ENCODE measurements at places on chromosomes 11 and 22.

DNA sequence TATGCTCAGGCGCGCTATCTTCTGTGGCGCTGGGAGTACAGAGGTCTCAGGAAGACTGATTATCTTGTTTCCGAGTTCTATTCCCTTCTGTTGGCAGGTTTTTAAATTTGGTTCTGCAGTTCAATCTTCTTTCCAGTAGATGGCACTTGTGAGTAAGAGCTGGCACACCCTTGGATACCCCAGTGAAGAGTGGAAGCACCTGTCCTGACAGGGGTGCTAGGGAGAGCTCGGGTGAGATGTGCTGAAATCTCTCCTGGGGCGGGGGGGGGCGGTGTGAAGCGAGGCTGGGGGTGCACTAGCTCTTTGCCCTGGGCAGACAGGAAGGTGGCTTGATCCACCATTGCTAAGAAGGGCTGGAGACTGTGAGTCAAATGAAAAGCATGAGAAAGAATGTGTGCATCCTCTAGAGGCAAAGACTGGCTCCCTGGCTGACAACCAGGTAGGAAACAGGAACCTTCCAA is 679.9 kb upstream of the CCDC179 start:
- DNase-seq, result no peak

GRCh38 chr22:39223091-39223710 is 21.6 kb downstream of the PDGFB start:
- DNase-seq, result no peak

- no peak for DNase-seq
Observed at GRCh38 chr11:125916683-125917347, 12.5 kb downstream of the DDX25 start.

GRCh38 chr11:120467627-120468026 is 43.9 kb upstream of the GRIK4 start:
- DNase-seq, result no peak

GRCh38 chr11:34891611-34892010 is 24.6 kb downstream of the APIP start:
- no peak for DNase-seq

DNA sequence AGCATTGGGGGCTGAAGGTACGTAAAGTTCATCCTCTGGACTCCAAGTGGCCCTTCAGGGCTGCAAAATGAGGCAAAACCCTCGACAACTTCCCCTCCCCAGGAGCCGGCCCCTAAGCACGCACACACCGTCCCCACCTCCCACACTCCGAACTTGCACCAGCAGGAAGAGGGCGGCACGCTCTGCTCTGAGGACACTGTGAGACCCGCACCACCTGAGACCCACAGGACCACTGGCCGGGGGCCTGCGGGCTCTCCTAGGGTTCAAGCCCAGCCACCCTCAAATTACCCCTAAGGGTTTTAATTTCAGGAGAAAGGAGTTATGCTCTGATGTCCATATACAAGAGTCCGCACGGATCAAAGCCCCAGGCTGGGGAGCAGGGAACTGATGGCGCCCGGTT is 49.7 kb upstream of the BID start:
- no peak for DNase-seq

- DNase-seq, result no peak
Observed at GRCh38 chr11:67060111-67060522, 3.5 kb downstream of the RHOD start.

DNA sequence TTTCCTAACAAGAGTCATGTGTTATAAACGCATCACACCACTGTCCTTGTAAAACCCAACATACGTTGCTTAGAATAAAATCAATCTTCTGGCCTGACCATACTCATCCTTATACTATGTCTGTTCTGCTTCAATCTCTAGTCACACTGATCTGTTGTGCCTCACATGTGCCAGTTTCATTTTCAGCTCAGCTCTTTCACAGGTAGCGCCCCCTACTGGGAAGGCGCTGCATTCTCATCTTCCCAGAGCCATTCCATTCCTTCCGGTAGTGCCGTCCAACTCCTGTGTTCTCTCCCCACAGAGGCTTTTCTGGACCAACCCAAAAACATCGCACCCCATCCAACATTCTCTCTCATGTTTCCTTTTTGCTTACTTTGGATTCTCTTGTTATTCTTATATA is 22.2 kb downstream of the CASP5 start:
- no peak for DNase-seq

DNA sequence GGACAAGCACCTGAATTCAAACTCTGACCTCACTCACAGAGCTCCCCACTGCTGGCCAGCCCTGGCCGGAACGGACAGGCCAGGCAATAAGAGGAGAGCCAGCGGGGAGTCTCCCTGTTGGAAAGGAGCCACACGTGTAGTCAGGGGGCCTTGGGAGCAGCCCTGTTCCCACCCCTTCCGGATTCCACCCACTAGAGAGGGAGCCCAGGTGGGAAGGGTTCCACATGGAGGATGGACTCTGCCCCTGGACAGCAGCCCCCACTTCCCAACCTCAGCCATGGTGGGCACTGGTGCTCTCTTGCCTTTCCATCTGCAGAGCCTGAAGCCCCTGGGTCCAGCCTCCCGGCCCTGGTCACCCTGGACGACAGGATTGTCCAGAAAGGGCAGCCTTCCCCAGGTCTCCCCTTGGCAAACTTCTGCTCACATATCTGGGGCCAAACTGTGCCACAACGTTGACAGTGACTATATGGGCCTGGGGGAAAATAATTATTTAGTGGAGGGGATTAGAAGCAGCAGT is 7.5 kb upstream of the APOBEC3A start:
- no peak for DNase-seq

- DNase-seq, result no peak
Observed at GRCh38 chr11:117876059-117876340, 458 bp downstream of the FXYD6 start.

DNA sequence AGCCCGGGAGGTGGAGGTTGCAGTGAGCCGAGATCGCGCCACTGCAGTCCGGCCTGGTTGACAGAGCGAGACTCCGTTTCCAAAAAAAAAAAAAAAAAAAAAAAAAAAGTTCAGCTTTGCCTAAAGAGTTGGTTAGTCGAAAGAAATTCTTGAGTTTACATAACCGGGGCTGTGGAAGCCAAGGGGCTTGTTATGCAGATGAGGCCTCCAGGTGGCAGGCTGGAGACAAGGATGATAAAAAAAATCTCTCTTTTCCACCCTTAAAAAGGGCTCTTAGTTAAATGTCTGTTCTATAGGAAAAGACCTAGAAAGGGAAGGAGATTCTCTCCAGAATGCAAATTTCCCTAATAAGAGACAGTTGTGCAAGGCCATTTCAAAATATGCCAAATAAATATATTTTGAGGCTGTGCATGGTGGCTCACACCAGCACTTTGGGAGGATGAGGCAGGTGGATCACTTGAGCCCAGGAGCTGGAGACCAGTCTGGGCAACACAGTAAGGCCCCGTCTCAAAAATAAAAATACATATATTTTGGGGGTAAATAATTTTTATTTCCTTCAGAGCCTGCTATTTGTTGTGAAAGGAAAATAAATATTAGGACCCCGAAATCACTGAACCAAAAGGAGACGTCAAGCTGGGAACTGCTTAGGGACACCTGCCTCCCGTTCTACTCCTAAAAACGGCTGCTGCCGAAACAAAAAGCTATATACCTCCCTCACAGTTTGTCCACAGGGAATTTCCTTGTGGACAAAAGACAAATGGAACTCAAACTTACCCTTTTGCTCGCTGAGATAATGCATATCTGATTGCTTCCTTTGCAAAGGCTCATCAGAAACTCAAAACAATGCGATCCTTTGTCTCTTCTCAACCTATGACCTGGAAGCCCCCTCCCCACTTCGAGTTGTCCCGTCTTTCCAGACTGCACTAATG is 2.4 kb upstream of the IFITM2 start:
- DNase-seq, result no peak

GRCh38 chr11:109739379-109739778 is 317.4 kb downstream of the C11orf87 start:
- DNase-seq, result no peak

- DNase-seq, result no peak
Observed at GRCh38 chr22:18021431-18021830, 2.9 kb downstream of the MICAL3 start.

- no peak for DNase-seq
Observed at GRCh38 chr22:44289414-44290171, 23.2 kb downstream of the SHISAL1 start.

DNA sequence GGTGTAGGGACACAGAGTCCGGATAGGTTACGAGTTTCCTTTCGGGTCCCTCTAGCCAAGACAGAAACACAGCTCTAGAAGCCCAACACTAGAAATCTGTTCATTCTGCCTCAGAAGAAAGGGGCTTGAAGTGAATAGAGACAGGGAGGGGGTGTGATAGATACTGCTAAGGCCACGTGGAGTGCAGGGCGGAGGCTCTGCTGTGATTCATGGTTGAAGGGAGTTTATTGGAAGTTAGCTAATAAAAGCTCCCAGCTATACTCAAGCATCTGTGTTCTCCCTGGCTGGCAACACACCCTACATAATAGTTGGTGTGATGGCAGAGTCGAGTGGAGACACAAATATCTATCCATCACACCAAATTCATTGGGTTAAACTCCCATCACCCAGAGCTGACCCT is 337.4 kb downstream of the CADM1 start:
- no peak for DNase-seq

GRCh38 chr22:22180738-22181285 is 63.8 kb upstream of the VPREB1 start:
- DNase-seq, result no peak

DNA sequence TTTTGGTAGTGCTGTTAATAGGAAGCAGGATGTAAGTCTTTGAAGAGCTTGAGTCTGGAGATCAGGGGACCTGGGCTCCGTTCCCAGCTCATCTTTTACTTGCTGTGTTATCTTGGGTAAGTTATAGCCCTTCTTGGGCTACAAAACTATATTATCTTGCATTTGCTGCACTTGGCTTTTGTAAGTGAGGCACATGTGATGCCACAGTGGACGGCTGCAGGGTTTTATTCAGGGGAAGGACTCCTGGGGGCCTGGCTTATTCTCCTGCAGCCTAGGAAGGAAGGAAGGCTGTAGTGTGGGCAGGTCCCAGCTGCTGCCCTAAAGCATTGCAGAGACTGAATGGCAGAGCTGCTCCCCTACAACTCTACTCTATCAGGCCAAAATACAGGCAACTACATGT is 6.4 kb downstream of the CD82 start:
- DNase-seq, result no peak

DNA sequence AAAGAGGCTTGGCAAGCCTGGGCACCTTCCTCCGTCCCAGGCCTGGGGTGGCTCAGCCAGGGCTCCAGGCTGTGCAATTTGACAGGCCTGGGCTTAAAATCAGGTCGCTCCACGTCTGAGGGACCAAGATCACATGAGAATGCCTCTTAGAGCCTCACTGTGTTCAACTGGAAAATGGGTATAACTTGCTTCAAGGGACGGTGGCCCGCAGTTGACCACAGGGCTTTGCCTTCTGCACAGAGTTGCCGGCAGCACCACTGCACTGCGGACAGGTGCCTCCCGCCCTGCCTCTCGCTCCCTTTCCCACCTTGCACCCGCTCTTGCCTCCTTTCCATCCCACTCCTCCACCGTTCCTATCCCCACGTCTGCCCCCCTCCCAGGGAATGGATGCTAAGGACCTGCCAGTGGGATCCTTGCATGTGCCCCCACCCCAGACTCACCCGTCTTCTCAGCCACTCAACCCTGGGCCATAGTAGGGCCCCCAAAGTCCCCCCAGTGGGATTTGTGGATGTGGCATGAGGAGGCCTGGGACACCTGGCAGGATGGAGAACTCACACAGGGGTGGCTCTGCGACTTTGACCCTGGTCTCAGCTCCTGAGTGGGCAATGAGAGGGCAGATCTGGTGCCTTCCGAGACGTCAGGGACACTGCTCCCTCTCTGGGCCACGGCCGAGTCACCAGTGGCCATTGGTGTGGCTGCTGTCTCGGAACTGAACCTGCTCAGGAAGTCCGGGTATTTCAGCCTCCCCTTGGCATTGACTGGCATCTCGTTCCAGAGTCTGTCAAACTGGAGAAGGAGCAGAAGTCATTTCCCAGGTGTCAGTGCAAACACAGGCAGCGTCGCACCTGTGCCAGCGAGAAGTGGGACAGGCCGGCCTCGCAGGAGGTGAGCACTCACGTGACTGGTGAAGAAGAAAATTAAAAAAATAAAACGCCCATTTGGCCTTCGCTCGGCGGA is 128.0 kb downstream of the MPPED1 start:
- no peak for DNase-seq

- no peak for DNase-seq
Observed at GRCh38 chr22:22478470-22478869, 30.1 kb downstream of the ZNF280B start.

- no peak for DNase-seq
Observed at GRCh38 chr11:106021181-106021966, 666 bp downstream of the MSANTD4 start.

DNA sequence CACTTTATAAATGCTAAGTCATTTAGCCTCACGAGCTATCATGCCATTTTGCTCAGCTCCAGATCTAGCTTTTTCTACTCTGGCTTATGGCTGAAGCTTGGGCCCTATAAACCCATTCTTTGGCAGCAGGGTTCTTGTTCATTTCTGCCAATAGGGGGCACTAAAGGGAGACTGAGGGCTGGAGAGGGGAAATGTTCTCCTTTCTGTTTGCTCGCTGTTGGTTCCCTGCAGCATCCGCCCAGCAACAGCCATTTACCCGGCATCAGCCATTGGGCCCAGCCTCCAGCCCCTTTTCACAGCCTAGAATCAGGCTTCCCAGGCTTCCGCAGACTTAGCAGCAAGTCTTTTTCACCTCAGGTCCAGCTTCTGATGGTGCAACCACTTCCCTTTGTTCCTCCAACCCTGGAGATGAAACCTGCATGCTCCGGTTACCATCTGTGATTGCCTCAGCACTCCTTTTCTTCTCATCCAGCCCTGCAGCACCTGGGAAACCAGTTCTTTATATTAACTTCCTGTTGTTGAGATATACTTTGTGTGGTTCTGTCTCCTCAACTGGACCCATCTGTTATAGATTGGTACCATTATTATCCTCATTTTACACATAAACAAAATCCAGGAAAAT is 4.2 kb upstream of the ME3 start:
- DNase-seq, result no peak

GRCh38 chr22:27460591-27461347 is 340.8 kb downstream of the MN1 start:
- DNase-seq, result no peak

DNA sequence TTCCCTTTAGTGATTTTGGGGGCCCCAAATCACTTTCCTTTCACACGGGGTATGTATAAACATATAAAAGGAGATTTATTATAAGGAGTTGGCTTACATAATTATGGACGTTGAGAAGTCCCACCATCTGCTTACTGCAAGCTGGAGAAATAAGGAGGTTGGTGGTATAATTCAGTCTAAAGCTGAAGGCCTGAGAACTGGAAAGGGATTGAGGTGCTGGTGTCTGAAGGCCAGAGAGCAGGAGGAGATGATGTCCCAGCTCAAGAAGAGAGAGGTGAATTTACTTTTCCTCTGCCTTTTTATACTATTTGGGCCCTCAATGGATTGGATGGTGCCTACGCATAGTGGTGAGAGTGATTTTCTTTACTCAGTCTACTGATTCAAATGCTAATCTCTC is 1.3 kb upstream of the ZNF202 start:
- no peak for DNase-seq

GRCh38 chr11:70590356-70590991 is 192.1 kb downstream of the CTTN start:
- no peak for DNase-seq

DNA sequence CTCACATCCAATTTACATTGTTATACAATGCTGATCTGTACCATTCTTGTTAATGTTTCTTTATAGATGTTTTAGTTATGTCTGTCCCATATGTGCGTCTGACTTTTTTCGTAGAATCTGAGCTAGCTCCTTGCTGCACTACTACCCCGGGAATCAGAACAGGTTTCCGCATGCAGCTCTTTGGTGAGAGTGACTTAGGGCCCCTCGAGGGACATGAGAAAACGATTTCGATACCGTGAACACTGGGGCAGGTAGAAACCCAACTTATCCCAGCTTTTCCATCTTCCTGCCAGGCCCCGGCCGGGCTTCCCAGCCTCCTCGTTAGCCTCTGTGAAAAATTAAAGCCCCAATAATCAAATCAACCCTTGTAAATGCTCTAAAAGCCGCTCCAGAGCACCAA is 23.4 kb upstream of the PKNOX2 start:
- no peak for DNase-seq

Measured in cortex of kidney (tissue), 1 donor.